Iris pigment epithelial cell (primary cell): ENCODE measurements at places on chromosomes 5 and 9.

GRCh38 chr5:37165761-37166160 is 83.4 kb downstream of the CPLANE1 start:
- no peak for DNase-seq

- no peak for DNase-seq
These were observed 18.3 kb upstream of the ARL14EPL start for GRCh38 chr5:116013936-116014335.

- DNase-seq: no peak
These were observed 31.6 kb downstream of the EXD3 start for GRCh38 chr9:137391411-137391754.

GRCh38 chr5:125424402-125425141 is 678.1 kb upstream of the ZNF608 start:
- peak; percentile 3 for DNase-seq

GRCh38 chr5:131302506-131302905 is 38.7 kb downstream of the CDC42SE2 start:
- DNase-seq: no peak

- no peak for DNase-seq
These were observed 214.4 kb downstream of the PCSK1 start for GRCh38 chr5:96218653-96219052.

DNA sequence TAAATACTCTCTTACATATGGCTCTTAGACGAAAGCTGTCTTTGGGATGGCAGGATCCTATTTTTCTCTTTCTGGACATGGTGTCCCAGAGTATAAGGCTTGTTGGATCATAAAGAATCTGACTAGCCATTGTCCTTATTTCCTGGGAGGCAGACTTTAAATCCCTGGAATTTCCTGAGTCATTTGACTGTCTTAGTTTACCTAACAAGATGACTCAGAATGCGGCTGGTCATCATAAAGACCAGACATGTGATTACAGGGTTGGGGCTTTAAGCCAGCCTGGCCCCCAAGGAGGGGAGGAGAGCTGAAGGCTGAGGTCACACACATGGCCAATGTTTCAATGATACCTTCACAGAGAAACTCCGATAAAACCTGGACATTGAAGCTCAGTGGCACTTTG is 37.2 kb downstream of the FAM240B start:
- DNase-seq: peak; percentile 95

GRCh38 chr5:31811210-31811609 is 172.3 kb downstream of the PDZD2 start:
- DNase-seq: peak; percentile 94

GRCh38 chr5:55123365-55123764 is 20.9 kb downstream of the GZMA start:
- no peak for DNase-seq

DNA sequence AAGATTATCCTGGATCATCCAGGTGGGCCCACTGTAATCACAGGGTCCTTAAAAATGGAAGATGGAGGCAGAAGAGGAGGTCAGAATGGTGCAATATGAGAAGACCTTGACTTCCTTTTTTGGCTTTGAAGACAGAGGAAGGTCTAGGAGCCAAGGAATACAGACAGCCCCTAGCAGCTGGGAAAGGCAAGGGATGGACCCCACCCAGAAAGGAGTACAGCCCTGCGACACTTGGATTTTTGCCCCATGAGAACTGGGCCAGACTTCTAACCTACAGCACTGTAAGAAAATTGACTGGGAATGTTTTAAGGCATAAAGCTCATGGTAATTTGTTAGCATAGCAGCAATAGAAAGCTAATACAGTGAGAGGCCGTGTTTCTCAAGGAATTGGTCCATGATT is 66.9 kb upstream of the LRRTM2 start:
- DNase-seq: no peak

DNA sequence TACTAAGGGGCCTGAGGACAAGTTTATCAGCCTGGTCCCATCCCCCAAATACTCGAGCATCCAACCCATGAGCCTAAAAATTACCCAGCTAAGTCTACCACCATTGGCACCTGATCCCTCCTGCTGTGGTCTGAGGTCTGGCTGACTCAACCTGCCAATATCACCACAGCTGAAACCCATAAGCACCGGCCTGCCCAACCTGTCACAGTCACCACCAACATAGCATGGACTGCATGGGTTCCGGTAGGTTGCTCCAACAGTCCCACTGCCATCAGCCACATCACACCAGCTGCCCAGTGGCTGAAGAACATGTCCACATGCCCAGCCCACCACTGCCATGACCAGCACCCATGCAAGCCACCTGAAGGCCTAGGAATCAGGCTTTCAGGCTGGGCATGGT is 495.0 kb downstream of the PRELID2 start:
- DNase-seq: no peak

DNA sequence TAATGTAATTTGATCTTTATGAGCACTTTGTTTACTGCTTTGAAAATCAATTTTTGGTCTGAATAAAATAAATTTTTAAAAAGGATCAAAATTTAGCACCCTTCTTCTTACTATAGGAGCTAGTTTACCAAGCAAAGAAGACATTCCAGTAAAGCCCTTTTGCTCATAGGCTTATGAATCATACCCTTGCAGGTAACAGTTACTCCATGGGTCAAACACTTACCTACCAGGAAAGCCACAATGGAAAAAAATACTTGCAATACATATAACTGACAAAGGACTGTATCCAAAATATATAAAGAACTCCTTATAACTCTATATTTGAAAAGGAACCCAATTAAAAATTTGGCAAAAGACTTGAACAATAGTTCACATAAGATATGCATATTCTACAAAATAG is 66.6 kb downstream of the SHOC1 start:
- DNase-seq: peak; percentile 52

- no peak for DNase-seq
These were observed 10.8 kb downstream of the SARDH start for GRCh38 chr9:133727277-133727875.

DNA sequence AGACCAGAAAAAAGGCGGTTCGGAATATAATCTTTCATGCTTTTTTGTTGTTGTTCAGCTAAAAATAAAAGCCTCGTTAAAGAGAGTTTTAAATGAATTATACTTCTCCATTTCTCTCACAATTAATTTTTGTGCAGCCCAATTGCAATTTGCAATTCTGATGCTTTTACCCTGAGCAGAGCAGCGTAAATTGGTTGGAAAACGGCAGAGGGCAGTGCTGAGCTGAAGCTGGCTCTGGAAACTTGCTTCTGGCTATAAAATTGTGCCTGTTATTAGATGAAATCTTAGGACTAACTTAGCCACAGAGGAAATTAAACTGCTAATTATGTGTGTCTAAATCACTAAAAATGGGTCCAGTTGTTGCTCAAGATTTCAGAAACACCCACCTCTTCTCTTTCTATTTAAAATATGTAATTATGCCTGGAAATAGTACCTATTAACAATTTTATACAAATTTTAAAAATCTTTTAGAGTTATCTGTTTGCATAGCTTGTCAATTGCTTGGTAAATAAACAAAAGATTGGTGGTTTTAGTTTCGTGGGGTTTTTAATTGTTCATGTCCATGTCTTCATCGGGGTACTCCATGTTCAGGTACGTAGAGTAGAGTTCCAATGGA is 441.8 kb upstream of the TLE4 start:
- DNase-seq: peak; percentile 58

GRCh38 chr5:176151281-176151680 is 86.9 kb upstream of the SIMC1 start:
- peak; percentile 37 for DNase-seq

- DNase-seq: no peak
These were observed 871.4 kb upstream of the CDH10 start for GRCh38 chr5:25516141-25516540.

DNA sequence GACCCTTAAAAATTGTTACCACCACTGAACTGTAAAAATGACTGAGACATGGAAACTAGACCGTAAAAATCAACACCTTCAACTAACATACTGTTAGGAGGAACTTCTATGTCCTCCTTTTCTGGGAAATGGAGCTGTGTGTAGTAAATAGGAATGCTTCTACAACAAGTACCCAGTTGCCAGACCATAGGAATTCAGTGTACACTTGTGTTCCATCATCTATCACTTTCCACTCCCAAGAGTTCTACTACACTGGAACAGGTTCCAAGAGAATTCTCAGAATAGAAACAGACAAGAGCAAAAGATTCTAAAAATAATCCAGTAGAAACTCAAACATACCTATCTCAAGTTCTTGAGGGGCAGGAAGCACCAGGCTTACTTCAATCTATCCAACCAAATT is 23.6 kb downstream of the UBAP2 start:
- DNase-seq: no peak

DNA sequence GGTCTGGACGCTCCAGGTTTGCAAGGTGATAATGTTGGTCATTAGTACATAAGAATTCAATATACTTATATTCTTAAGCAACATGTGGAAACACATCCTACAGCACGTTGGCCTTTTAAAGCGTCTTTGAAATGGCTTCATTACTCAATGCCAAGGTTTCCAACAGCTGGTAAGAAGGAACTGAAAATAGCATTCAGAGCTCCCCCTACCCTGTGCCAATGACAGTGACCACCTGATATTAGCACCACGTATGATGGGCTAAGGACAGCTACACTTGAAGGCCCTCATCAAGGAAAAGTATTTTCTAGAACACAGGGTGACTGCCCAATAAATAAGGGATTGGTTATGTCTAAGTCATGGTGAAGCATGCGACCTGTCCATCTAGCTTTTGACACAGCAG is 9.9 kb downstream of the ZNF622 start:
- DNase-seq: no peak

GRCh38 chr5:37495668-37496347 is 116.7 kb downstream of the WDR70 start:
- DNase-seq: peak; percentile 81

DNA sequence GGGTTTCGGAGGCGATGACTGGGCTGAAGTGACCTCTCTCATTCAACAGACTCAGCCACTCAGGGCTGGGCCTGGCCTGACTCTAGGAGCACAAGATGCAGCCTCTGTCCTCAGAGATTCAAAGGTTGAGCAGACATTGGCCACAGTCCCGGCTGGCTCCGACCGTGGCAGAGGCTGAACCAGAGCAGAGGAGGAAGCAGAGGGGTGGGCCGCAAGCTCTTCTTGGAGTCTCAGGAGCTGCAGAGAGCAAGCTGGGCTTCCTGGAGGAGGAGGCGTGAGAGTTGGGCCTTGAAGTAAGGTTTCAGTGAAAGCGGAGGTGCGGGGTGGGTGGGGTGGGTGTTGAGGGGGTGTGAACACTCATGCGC is 37.6 kb downstream of the ALG2 start:
- no peak for DNase-seq

DNA sequence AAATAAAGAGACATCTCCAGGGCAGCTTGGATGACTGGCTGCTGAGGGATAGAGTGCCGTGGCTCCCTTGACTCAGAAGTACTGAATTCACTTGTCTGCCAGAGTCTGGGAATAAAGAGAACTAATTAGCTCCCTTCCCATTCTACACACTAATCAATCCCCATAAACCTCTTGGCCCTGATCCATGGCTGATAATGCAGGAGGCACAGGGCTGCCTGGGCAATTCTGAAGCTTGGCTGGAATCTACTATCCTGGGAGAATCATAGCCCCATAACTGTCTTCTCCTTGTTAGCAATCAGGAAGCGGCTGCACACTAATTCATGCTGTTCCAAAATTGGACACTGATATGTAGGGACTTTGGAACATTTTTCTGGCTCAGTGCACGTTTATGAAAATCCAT is 197.7 kb downstream of the PTTG1 start:
- DNase-seq: no peak

DNA sequence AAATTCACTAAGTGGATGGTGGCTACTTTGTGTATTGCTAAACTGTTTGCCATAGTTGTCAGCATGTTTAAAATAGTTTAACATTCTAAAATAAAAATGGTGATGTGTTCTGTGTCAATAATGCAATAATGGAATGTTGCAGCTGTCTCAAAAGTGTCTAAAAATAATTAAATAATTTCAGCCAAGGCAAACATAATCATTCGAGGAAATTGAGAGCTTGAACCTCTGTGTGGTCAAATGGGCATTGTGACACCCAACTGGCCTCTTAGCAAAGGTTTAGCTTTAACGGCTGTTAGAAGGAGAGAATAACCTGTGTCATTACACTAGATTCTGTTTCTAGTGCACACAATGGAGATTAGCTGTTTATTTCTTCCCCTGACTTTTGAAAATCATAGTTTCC is 278.5 kb downstream of the TMEM167A start:
- DNase-seq: no peak

DNA sequence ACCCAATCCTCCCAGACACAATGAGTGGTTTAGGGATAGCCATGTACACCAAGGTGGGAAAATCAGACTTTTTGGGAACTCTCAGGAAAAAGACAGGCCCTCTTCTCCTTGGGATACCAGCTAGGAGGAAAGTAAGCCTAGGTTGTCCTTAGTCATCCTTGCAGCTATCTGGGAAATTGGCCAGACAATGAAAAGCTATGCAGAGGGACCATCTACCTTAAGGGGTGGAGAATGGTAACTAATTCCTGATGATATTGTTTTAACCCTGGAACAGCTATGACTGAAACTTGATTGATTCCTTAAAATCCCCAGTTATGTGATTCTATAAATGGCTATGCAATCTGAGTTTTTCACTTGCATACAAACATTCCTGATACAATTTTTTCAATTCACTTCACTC is 88.9 kb upstream of the BNC2 start:
- peak; percentile 5 for DNase-seq

GRCh38 chr5:96338624-96339415 is 94.2 kb downstream of the PCSK1 start:
- DNase-seq: peak; percentile 45

DNA sequence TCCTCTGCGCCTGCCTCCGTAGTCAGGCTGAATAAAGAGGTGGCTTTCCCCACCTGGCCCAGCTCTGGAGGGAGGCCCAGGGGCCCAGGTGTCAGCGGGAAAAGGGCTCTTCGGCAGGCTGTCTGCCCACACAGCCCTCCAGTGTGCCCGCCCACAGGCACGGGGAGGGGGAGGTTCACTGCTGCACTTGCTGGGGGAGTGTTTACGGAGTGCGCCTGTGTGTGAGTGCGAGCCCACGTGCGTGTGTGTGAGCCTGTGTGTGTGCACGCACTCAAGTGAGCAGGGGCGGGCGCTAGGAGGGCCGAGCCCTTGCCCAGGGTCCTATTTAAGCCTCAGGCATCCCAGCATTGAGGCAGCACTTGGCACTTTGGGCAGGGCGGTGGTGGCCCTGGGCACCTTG is 10.9 kb downstream of the DNLZ start:
- no peak for DNase-seq

DNA sequence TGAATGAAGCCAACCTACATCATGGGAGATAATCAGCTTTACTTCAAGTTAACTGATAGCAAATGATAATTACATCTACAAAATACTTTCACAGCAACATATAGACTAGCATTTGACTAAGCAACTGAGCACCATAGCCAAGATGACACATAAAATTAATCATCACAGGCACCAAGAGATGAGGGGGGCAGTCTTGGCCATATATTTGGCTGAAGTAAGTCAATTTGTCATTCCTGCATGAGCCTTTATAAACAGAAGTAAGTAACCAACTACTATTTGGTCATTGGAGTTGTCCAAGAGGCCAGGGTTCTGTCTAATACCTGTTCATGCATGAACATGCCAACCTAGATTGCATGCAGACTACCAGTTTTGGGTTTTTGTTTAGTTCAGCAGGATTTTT is 53.6 kb downstream of the PDCD1LG2 start:
- no peak for DNase-seq

DNA sequence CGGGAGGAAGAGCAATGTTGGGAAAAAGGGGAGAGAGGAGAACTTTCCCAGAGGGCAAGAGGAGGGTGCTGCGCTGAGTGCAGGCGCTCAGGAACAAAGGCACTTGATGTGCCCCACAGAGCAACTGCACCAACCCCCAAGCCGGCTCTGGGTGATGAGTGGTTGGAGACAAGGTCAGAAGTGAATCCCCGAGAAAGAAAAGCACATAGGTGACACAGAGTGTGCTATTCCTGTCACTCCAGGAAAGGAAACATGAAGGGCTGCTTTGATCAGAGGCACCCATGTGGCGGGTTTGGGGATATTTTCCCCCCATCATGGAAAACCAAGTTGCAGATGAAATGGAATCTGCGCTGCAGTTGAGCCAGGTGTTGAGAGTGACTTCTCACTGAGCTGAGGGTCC is 20.7 kb upstream of the SLC25A48 start:
- DNase-seq: no peak
